Naive thymus-derived CD8-positive, alpha-beta T cell (primary cell): ENCODE measurements at places on chromosomes 3 and 15. TPM values are rescaled to one million over a fixed set of nuclear protein-coding genes. Genes with fewer than 3 reads are reported as not detected.

Gene C3orf20
- not detected for polyA plus RNA-seq

Gene DUOX2
- not detected for polyA plus RNA-seq

DNA sequence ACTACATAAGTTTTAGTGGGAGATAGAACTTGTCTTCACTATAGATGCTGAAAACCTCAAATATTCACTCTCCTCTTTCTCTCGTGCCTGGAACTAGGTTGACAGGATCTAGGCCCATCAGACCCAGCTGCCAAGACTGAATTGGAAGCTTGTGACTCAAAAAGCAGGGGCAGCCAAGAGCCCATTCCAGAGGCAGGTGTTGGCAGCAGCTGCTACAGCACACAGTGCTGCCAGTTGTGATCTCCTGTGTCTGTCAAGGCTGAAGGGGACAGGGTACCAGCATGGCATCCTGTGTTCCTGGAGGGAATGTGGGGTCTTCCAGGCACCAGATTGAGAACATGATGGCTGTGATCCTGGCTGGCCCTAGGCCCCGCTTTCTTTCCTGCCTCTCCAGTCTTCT, 92.5 kb upstream of the MB21D2 start:
- DNase-seq, result no peak

DNA sequence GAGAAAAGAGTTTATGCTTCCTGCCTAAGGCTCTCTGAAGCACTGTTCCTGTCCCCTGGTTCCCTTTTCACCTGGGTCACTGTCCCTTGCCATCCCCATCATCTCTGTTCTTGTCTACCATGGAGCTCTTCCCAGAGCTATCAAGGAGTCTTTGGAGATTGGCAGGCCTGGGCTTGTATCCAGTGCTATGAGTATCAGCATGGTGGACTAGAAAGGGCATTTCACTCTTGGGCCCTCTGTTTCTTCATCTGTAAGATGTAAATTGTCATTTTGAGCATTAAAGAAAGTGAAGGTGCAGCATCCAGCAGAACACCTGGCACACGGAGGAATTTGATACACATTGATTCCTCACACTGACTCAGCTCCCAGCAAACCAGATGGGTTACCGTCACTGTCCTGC, 388.2 kb downstream of the CACNA2D3 start:
- no peak for DNase-seq

Gene GOLGA8R
- not detected for polyA plus RNA-seq

DNA sequence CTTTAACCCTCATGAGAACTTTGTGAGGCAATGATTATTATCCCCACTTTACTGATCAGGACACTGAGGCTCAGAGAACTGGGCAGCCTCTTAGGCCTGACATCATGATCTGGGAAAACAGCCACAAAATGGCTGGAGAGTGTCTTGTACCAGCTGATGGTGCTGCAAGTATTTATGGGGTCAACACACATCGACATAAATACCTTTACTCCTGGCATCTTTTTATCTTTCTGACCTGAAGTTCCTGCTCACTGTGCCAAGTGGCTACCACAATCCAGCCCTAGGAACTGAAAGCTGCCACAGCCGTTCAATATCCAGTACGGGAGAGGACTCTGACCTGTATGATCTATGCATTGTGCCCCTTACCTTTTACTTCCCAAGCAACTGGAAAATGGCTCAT, 29.2 kb upstream of the MUC13 start:
- DNase-seq, result no peak

GRCh38 chr3:175430983-175431773, 572.0 kb downstream of the NAALADL2 start:
- DNase-seq, result no peak

DNA sequence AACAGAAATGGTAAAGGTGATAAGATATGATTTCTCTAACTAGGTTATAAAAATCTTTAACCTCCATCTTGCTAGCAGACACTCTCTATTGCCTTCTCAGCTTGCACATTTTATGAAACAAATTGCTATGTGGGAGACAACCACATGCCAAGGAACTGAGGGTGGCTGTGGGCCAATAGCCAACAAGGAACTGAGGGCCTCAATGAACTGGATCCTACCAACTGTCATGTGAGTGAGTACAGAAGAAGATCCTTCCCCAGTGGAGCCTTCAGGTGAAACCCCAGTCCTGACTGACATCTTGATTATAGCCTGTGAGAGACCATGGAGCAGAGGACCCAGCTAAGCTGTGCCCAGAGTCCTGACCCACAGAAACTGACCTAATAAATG, 129.2 kb upstream of the LRIG1 start:
- DNase-seq, result no peak

DNA sequence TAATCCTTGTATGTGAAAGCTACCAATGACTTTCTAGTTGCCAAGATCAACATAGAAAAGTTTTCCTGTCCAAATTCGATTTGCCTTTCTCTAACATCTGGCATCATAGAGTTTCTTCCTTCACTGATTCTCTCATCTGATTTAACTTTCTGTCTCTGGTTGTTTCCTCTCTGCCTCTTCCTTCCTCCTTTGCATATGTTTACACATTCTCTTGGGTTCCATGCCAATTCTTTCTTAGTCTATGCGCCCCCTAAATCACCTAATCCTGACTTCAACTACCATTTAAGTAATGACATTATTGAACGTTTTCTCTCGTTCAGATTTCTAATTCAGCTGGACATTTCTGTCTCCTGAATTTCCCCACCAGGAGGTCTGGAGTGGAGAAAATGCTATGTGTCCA, 561.9 kb upstream of the TGFBR2 start:
- DNase-seq, result no peak

GRCh38 chr3:191296041-191296541, 33.1 kb upstream of the CCDC50 start:
- DNase-seq, result no peak

- no peak for DNase-seq
These were observed 39.8 kb downstream of the CGGBP1 start for GRCh38 chr3:88019024-88019423.

DNA sequence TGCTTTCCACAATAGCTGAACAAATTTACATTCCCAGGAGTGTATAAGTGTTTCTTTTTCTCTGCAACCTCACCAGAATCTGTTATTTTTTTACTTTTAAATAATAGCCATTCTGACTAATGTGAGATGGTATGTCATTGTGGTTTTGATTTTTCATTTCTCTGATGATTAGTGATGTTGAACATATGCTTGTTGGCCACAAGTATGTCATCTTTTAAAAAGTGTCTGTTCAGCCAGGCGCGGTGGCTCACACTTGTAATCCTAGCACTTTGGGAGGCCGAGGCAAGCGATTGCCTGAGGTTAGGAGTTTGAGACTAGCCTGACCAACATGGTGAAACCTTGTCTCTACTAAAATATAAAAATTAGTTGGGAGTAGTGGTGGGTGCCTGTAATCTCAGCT, 619.3 kb downstream of the SI start:
- no peak for DNase-seq

DNA sequence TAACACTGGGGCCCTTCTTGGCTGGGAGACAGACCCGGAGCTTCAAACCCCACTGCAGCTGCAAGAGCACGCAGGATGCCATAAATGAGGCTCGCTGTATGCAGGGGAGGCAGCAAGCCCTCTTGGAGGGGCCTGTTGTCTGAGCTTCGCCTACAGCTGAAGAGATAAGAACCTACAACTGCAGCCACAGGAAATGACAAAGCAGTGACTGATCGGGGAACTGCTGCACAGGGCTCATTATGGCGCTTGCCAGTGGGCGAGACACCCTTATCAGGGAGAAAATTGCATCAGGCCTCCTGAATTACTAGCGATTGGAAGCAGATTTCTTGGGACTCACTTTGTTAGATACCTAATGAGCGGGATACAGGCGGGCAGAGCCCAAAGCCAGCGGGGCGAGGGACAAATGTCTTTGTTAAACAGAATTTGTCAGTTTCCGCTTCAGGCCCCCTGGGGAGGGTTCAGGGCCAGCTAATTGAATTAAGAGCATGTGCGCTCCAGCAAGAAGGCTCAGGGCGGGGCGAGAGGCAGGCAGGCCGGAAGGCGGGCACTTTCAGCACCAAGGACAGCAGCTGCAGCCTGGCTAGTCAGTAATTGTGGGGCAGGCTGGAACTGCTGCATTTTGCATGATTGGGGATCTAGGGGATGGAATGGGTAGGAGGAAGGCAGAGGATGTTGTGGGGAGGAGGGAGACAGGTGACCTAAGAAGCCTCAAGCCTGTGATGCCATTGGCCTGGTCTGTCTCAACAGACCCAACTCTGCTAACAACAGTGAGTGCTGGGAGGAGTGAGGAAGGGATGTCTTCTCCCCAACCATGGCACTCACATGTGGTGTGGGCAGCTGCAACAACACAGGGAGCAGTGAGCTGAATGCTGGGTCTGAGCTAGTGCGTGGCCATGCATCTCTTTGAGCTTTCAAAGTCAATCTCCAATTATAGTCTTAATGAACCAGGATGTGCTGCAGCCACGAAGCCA, 55.3 kb downstream of the CCDC33 start:
- DNase-seq, result peak; percentile 58

DNA sequence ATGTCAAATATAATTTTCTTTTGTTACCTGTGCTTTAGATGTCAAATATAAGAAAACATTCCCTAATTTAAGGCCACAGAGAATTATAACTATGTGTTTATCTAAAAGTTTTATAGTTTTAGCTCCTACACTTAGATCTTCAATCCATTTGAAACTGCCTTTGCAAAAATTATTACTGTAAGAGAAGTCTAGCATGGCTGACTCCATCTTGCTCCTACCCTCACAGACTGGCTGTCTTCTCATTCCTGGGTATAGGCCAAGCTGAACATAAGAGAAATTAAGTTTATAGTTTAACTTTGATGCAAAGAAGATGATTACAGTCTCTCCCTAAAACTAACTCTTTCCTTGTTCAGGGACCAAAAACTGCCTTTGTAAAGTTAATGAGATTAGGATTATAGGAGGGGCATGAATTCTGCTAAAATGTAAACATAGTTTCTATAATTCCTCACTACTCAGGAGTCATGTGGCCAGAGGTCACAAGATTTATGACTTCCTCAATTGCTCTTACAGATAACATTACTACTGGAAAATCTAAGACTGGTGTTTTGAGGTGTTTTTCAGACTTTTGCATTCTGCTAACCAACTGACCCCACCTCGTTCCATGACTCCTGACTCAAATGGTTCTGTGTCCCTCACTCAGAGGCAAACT, 184.0 kb downstream of the BCHE start:
- no peak for DNase-seq

- DNase-seq, result no peak
These were observed 808.8 kb downstream of the TUSC7 start for GRCh38 chr3:117518364-117518763.

DNA sequence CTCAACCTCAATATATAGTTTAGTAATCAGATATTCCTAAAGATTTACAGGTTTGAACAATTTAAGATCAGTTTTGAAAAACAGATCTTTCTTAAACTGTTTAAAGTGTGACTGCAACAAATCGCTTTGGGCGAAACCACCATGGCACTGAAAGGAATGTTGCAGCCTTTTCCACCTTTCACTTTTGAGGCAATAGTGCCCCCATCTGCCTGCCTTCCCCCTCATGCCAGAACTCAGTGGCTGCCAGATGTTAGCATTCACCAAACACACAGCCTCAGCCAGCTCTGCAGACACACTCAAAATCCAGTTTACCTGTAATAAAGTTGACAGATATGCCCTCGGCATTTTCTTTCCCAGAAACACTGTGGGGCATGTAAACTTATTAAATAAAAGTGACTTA, 3.3 kb downstream of the LYSMD4 start:
- peak; percentile 31 for DNase-seq

DNA sequence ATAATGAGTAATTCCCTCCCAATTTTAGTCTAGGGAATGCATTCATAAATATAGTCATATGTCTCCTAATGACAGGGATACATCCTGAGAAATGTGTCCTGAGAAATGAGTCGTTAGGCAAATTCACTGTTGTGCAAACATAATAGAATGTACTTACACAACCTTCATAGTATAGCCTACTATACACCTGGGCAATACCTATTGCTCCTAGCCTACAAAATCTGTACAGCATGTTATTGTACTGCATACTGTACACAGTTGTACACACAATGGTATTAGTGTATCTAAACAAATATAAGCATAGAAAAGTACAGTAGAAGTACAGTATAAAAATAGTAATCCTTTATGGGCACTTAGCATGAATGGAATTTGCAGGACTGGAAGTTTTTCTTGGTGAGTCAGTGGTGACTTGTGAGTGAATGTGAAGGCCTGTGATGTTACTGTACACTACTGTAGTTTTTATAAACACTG, 6.6 kb downstream of the DTWD1 start:
- DNase-seq, result no peak

GRCh38 chr3:71725271-71725991, at the start of gene EIF4E3:
Gene EIF4E3 (minus strand): TSS chr3:71725402. CDS start chr3:71725367, 35 bp downstream.
- no peak for DNase-seq

- peak; percentile 49 for DNase-seq
These were observed 61.3 kb downstream of the RIOX2 start for GRCh38 chr3:97910931-97911351.

DNA sequence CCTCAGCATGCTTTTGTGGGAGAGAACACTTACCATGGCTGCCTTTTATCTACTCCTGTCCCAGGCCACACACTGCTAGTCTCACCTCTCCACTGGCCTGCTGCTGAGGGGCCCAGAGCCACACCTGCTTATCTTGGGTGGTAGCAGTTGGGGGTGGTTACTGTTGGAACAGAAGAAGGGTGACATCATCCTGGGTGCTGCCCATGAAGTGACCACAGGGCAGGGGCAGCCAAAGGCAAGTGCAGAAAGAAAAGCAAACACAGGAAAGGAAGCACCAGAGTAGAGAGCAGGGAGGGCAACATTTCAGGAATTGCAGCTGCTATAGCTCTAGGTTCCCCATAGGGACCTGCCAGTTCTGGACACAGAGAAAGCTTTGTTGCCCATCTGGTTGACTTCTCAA, 345.2 kb downstream of the VPS13C start:
- no peak for DNase-seq

Gene SH2D7
- not detected for polyA plus RNA-seq

DNA sequence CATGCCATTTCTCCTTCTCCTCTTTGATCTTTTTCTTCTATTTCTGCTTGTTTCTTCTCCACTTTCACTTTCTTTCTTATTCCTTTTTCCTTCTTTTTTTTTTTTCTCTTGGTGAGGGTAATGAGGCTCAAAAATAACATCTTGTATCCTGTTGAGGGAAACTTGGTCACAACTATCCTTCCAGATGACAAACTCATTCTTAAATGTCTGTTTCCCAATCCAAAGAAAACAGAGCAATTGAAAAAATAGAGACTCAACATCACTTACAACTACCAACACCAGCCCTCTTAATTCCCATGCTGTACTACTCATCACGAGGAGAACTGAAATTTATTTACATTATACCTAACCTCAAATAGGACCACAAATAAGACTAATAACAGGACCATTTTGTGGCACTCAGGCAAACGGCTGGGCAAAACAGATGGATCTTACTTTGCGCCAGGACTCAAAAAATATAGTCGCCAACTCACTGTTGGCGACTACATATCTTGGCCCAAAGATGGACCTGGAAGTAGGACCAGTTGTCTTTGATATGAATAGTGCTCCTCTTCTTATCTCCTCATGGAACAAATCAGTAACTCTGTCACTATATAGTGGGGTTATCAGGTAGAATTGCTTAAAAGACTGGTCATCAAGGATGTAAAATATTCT, 343.9 kb downstream of the ZBTB20 start:
- DNase-seq, result no peak

Gene MAPKAPK3
- 48.1 TPM for polyA plus RNA-seq

Gene OSBPL10
- polyA plus RNA-seq, result 0.03 TPM
